ENCODE measurements at places on chromosomes 1 and 21.

GRCh38 chr1:221884821-221885220 lies 142.9 kb upstream of the DUSP10 start:
- no peak for DNase-seq

- DNase-seq: no peak
Observed at GRCh38 chr1:31327381-31327780, 30.5 kb downstream of the ZCCHC17 start.

DNA sequence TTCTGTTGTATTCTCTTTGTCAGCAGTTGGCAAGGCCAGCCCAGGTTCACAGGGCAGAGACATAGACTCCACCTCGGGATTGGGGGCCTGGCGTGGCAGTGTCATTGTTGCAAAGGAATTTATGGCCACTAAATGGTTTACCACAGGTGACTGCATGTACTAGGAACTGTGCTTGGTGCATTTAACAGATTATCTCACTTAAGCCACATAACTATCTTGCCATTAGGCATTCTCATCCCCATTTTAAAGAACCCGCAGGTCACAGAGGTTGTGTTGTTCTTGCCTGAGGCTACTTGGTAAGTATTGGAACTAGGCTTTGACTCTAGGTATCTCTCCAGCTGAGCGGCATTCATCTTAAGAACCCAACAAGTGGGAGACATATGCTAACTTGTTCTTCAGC lies 9.7 kb downstream of the TLCD4 start:
- DNase-seq: no peak

- DNase-seq: no peak
Observed at GRCh38 chr1:56665384-56665783, 20.3 kb downstream of the PRKAA2 start.

- no peak for DNase-seq
Observed at GRCh38 chr21:42269386-42269785, 45.8 kb downstream of the TFF3 start.

GRCh38 chr1:225766967-225767633 lies 10.5 kb upstream of the SRP9 start:
- DNase-seq: no peak

GRCh38 chr1:39711104-39711965 lies 20.1 kb upstream of the HPCAL4 start:
- no peak for DNase-seq

GRCh38 chr1:26252718-26253117 lies 18.7 kb downstream of the CEP85 start:
- DNase-seq: no peak

DNA sequence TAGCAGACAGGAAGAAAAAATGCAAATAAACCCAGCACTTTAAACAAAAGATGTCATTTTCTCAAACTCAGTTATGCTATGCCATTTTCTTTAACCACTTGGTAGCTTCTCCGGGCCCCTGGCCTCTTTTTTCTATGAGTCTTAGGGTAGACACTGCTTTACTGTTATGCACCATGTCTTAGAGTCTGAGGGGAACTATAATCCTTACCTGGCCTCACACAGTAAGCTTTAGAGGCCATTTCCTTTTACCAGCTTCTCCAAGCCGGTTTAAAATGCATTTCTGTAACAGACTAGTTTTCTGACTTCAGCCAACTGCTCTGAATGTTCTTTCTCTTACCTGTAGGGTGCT lies 73.7 kb upstream of the EDEM3 start:
- DNase-seq: no peak

Data from activated T-cell treated with anti-CD3 and anti-CD28 coated beads for 1 hour (primary cell).